ENCODE measurements at places on chromosomes 2 and 18. TPM values are rescaled to one million over a fixed set of nuclear protein-coding genes. Genes with fewer than 3 reads are reported as not detected.

The TBR1 gene
- total RNA-seq: 0.26 TPM

The PLCL1 gene
- 0.12 TPM for total RNA-seq

The CD8B2 gene
- total RNA-seq: not detected

The CNTNAP5 gene
- not detected for total RNA-seq

The C2orf81 gene
- total RNA-seq: 4.3 TPM

The B4GALT6 gene
- 6.0 TPM for total RNA-seq

The ALPG gene
- total RNA-seq: not detected

The CENPO gene
- 14.9 TPM for total RNA-seq

The PAX8 gene
- total RNA-seq: 2.4 TPM

The REEP1 gene
- total RNA-seq: not detected

The HAAO gene
- total RNA-seq: not detected

The RGPD4 gene
- total RNA-seq: 0.14 TPM

The FAM237A gene
- not detected for total RNA-seq

The LAMA3 gene
- total RNA-seq: 269 TPM

The CFAP221 gene
- total RNA-seq: not detected

The LIMS4 gene
- 1.5 TPM for total RNA-seq

The SIX2 gene
- total RNA-seq: 1.2 TPM

The SP100 gene
- 56.9 TPM for total RNA-seq

The RIT2 gene
- total RNA-seq: not detected

The TSGA10 gene
- 7.9 TPM for total RNA-seq

The XDH gene
- 47.5 TPM for total RNA-seq

The LYPD6 gene
- total RNA-seq: 3.2 TPM

The IL1A gene
- 170 TPM for total RNA-seq

The ASAP2 gene
- total RNA-seq: 80.8 TPM

The KCNE4 gene
- total RNA-seq: not detected

The NT5DC4 gene
- total RNA-seq: not detected

The IL36B gene
- total RNA-seq: not detected

The ATIC gene
- total RNA-seq: 297 TPM

The ALK gene
- total RNA-seq: not detected

The IL1R2 gene
- not detected for total RNA-seq

The FHOD3 gene
- total RNA-seq: 5.3 TPM

The STAT4 gene
- 1.4 TPM for total RNA-seq

The ZNF396 gene
- 2.0 TPM for total RNA-seq

The RNF138 gene
- total RNA-seq: 64.5 TPM

The AFF3 gene
- total RNA-seq: 1.0 TPM

The WDCP gene
- total RNA-seq: 11.2 TPM

The CXCR2 gene
- not detected for total RNA-seq

The PTPRN gene
- total RNA-seq: not detected

The SLC19A3 gene
- total RNA-seq: not detected

The GALNT3 gene
- 20.2 TPM for total RNA-seq

The TFCP2L1 gene
- 24.3 TPM for total RNA-seq

Data from MCF 10A (cell line).